ENCODE measurements at places on chromosomes 7 and 10.

DNA sequence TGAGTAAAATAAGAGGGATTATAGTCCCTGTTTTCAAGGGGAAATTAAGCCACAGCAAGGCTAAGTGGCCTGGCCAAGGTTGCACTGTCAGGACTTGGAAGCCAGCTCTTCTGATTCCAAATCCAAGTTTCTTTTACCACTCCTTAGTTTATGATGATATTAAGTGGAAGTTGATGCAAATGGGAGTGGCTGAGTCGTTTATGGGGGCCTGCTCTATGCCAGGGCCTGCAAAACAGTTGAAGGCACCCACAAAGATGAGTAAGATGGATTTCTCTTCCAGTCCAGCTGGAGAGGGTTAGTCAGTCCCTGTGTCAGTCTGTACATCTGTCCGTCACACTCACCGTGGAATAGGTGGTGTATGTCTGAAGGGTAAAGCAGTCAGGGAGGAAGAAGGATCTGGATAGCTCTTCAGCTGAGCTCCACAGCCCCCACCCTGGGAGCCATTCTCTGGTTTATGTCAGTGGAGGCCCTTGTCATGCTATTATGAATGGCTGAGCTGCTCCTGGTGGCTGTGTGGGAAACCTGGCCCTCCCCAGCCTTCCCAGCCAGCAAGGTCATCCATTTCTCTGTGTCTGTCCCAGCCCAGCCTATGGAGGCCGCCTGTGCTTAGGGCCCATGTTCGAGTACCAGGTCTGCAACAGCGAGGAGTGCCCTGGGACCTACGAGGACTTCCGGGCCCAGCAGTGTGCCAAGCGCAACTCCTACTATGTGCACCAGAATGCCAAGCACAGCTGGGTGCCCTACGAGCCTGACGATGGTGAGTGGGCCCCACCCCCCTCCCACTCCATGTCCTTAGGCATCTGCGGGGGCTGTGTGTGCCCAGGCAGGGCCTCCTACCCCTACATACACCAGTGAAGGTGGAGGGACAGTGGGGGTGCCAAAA is 44.5 kb downstream of the TBATA start:
- DNase-seq, result peak; percentile 72

DNA sequence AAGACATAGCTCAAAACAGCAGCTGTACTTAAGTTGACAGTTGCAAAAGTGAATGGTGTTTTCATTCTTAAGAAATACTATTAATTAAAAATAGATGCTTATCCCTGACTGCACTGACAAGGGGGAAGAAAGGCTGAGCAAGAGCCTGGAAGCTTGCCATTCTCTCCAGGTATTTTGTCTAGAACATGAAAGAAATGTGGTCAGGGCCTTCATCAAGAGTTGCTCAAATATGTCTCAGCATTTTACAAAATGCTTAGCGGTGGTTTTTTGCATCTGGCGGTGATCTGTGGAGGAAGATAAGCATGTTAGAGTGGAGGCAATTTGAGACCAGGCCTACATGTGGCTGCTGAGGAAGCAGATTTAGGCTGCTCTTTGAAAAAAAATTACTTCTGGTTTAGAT is 46.4 kb upstream of the CC2D2B start:
- no peak for DNase-seq

DNA sequence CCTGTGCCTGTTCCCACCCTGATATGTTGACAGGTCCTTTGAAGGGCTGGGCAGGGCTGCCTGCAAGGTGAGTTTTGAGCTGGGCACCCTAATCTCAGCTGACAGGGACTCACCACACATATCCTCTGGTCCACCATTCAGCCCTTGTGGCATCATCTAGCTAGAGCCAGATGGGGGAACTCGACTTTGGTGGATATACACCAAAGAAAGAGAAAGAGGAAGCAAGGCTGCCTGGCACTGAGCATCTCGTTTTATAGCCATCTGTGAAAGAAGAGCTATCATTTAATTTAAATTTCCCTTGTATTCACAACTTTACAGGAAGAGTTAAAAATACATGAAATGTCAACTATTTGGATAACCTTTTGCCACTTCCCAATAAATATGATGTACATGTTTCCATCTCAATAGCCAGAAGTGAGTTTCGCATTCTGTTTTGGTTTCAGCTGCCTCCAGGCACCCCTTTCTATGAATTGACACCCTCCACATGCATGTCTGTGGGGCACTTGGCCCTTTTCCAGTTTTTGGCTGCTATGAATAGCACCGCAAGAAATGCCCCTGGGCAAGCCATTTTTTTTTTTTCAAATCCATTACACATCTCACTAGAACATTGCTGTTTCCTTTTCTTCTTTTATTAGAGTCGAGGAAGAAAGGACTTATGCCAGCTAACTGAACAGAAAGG is 22.9 kb upstream of the GRB10 start:
- no peak for DNase-seq

DNA sequence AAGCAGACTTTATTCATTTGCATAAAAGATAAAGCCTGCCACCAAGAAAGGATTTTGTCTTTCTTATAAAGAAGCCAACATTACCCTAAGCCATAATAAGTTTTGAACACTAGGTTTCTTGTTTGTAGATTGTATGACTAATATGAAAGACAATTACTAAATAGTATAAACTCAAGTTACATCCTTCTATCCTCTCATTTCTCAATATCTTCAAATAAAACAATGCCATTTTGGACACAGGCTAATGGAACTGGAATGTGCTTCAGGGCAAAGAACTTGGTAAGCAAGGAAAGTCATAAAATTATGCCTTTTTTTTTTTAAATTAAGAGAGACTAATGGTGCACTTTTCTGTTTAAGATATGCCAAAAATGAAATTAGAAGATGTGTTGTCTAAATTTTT is 137.7 kb downstream of the DKK1 start:
- DNase-seq, result no peak

DNA sequence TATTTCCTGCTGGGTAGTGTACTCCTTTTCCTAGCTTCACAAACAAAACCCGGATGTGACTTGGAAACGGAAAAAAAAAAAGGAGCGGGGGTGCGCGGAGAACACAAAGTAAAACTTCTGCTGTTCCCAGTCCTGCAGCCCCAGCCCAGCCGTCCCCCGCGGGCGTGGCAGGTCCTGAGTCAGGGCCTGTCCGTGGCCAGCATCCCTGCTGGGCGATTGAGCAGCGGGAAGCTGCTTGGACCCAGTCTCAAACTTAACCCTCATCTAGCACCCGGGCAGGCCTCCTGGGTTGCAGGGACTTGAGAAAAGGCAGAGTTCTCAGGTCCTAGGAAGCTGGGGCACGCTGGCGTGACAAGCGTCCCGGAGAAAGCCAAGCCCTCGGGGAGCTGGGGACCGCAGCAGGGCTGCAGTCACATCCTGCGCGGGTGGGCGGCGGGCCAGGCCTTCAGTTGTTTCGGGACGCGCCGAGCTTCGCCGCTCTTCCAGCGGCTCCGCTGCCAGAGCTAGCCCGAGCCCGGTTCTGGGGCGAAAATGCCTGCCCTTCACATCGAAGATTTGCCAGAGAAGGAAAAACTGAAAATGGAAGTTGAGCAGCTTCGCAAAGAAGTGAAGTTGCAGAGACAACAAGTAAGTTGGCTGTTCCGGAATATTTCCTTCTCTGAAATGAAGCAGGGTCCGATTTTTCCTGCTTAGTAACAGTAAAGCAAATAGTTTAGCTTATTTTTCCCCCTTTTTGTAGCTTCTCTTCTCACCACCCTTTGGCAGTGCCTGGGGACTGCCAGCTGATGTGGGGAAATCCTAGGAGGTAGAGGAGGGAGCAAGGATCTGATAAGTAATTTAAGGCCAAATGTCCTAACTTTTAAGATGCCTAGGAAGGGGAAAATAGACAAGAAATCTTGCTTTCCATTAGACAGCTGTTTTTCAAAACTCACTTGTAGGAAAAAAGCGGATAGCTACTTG is at the start of gene GNG11:
Gene GNG11, plus strand, starts transcription at position 129 of the 960 bp plus-strand sequence. Its CDS starts 403 bp downstream, at position 532.
- peak; percentile 91 for DNase-seq

- no peak for DNase-seq
These were observed 372.8 kb upstream of the SHH start for GRCh38 chr7:156185076-156185475.

GRCh38 chr10:125661941-125662515 is 20.9 kb downstream of the TEX36 start:
- DNase-seq, result peak; percentile 66

GRCh38 chr10:3402187-3402751 is 229.7 kb upstream of the PITRM1 start:
- DNase-seq, result no peak

GRCh38 chr10:13492493-13493180 is 36.2 kb downstream of the BEND7 start:
- DNase-seq, result no peak

GRCh38 chr7:151377406-151377805 is 32.4 kb downstream of the WDR86 start:
- no peak for DNase-seq

- no peak for DNase-seq
These were observed 31.6 kb downstream of the CALML5 start for GRCh38 chr10:5467634-5468255.

GRCh38 chr7:70356085-70356786 is 758.0 kb downstream of the AUTS2 start:
- DNase-seq, result peak; percentile 35

- peak; percentile 42 for DNase-seq
These were observed 183.7 kb downstream of the SORCS1 start for GRCh38 chr10:106980495-106981451.

DNA sequence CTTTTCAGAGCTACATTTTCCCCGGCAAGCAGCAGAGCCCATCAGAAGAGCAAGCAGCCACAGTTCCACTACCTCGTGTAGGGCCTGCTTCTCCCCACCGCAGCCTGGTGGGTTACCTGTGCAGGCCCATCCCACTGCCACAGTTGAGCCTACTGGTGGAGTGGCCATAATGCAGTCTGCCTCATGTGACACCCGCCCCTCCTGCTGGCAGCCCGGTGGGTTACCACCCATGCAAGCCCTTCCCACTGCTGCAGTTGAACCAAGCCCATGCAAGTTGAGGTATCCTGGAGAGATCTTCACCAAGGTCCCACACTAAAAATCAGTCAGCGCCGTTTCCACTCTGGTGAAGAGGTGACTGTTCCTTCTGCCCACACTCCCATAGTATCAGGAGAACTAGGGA is 32.1 kb upstream of the CNNM1 start:
- no peak for DNase-seq

- no peak for DNase-seq
These were observed 9.5 kb upstream of the NPFFR1 start for GRCh38 chr10:70293169-70293843.

- no peak for DNase-seq
These were observed 34.1 kb downstream of the NUDT1 start for GRCh38 chr7:2276107-2276506.

DNA sequence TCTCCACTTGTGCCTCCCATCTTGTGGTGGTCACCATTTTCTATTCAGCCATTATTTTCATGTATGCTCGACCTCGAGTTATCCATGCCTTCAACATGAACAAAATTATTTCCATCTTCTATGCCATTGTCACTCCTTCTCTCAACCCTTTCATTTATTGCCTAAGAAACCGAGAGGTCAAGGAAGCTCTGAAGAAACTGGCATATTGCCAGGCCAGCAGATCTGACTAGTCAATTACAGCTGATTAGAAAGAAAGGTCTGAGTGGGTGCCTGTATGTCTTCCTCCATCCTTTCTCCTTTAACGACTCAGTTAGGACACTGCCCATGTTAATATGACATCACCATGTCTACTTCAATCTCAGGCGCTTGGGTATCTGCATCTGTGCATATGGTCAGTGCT is 4.6 kb downstream of the OR6B1 start:
- no peak for DNase-seq

DNA sequence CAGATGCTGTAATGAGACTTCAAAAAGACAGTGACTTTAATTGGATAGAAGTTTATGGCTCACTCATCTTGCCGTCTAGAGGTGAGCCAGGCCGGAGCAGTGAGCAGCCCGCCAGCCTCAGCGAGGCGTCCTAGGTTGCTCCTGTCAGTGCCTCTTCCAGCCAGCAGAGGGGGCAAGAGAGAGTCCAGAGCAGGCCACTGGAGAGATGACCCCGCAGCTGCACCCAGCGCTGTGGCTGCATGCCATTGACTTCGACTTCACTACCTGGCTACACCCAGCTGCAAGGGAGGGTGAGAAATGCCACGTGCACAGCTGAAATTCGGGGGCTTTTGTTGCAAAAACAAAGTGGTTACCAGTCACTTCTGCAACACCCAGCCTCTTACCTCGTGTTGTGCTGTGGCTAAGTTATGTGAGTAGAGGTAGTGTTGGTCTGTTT is 26.5 kb downstream of the NUB1 start:
- peak; percentile 85 for DNase-seq

DNA sequence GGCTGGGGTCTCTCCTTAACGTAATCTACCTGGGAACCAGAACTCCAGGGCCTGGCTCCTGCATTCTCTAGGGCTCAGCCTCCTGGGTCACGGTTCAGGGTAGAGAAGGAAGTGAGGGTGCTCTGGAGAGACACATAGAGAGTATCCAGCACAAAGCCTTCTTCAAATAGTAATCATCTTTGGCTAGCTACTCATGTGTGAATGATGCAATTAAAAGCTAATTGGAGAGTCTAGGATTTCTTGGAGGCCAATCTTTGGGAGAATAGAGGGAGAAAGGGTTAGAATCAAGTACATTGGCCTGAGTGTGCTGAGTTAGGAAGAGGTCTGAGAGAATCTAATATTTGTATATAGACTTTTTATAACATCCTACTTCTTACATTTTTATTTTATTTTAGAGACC is 24.0 kb upstream of the MALRD1 start:
- DNase-seq, result no peak

GRCh38 chr10:44425466-44425865 is 40.6 kb upstream of the CXCL12 start:
- DNase-seq, result no peak

DNA sequence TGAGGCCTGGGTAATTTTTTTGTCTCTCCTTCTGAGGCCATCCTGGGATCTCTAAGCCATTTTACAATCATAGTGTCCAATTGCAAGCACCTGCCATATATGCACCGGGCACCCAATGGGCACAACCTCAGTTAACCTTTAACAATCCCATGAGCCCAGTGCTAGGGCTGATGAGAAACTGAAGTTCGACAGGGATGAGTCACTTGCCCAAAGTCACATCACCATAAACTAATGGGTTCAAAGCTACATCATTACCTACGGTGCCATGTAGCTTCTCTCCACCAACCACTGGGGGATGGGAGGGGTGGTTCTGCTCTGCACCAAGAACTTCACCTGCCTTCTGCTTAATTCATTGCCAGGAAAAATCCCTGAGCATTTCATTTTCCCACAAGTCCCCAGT is 95.8 kb upstream of the ZNF716 start:
- DNase-seq, result no peak

- DNase-seq, result no peak
These were observed 72.3 kb upstream of the TAS2R16 start for GRCh38 chr7:123067814-123068213.

GRCh38 chr10:121484401-121484800 is 113.8 kb downstream of the FGFR2 start:
- DNase-seq, result no peak

- no peak for DNase-seq
These were observed 290.2 kb upstream of the CDC14C start for GRCh38 chr7:48634116-48634632.

DNA sequence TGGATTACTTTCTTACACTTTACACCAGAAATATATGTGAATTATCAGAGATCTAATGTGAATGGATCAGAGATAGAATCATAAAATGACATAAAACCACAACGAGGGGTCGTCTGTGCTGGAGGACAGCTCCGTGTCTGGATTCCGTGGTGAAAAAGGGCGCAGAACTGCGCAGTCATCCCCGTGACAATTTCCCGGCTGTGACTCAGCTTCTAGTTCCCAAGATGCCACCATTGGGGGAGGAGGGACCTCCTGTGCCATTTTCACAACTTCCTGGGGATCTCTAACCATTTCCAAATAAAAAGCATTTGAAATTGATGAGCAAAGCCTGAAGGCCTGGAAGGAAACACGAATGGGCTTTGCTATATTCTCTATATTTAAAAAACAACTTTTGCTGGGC is 72.1 kb downstream of the PDGFA start:
- no peak for DNase-seq

- no peak for DNase-seq
These were observed 274.7 kb upstream of the FZD8 start for GRCh38 chr10:35916791-35917190.

Measured in muscle of leg (tissue), 16 donors.